ENCODE measurements at places on chromosomes 1 and 21. TPM values are rescaled to one million over a fixed set of nuclear protein-coding genes. Genes with fewer than 3 reads are reported as not detected.

The NBL1 gene
- 36.3 TPM for total RNA-seq

The CADM3 gene
- not detected for total RNA-seq

DNA sequence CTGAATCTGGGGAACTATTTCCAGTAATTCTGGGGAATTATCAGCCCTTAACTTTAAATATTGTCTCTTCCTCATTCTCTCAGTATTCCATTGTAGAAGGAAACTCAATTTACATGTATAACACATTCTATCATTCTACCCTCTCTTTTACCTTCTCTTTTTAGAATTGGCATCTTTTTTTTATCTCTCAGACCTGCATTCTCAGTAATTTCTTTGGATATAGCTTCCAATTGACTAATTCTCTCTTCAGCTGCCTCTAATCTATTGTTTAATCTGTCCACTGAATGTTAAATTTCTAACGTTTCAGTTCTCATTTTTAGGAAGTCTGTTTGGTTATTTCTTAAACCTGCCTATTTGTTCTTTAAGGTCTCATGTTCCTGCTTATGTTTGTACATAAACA lies 33.0 kb downstream of the MAB21L3 start:
- H3K4me1 ChIP-seq = no peaks in the 10 kb centered on the region
- no peak overlapping the region for H3K4me3 ChIP-seq
- H3K36me3 ChIP-seq = no peaks in the 10 kb centered on the region

DNA sequence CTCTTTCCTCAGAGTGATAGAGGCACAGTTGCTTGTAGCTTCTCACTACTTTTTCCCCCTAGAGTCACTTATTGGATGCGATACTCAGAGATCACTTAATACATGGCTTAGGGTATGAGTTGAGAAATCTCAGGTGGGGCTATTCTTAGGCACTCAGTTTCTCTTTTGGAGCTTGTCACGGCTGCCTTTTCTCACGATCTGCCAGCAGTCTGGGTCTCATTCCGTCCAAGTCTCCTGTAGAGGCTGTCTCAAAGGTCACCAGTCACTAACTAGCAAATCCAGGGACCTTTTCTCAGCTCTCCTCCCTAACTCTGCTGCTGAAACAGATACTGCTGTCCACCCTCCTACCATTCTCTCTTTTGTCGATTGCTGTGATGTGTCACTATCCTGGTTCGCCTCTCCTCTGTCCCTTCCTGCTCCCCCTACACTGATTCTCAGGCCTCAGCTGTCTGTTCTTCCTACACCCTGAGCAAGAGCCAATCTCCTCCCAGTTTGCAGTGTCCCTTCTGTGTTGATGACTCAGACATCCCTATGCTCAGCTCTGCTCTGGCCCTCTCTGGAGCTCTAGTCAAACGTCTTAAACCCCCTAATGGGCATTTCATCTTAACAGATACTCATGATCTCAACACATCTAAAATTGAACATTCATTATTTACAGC lies 12.4 kb downstream of the ATP1A2 start:
- no peaks in the 10 kb centered on the region for H3K27me3 ChIP-seq
- no peak for DNase-seq
- H3K27ac ChIP-seq = no peak overlapping the region
- no peaks in the 10 kb centered on the region for H3K36me3 ChIP-seq

DNA sequence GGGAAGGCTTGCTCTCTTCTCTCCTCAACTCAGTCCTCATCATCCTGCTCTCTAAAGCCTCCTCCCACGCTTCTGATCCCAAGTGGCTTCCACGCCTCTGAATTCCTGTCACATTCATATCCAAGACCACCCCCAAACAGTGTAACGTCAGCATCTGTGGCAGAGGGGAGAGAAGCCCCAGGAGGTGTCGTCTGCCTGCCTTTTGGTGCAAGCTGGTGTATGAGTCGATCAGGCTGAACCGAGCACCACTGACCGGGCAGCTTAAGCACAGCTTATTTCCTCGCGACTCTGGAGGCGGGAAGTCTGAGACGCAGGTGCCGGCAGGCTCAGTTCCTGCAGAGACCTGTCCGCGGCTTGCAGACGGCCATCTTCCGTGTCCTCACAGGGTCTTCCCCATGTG lies 123.8 kb upstream of the RAB4A start:
- no peak overlapping the region for H3K4me3 ChIP-seq
- no peak overlapping the region for H3K27ac ChIP-seq
- no peaks in the 10 kb centered on the region for H3K36me3 ChIP-seq
- H3K4me1 ChIP-seq = no peaks in the 10 kb centered on the region
- H3K27me3 ChIP-seq = no peaks in the 10 kb centered on the region
- no peak for DNase-seq

GRCh38 chr1:10788592-10789006 lies 7.8 kb downstream of the CASZ1 start:
- no peaks in the 10 kb centered on the region for H3K36me3 ChIP-seq
- H3K4me1 ChIP-seq = no peaks in the 10 kb centered on the region
- peaks cover 21% of the 10 kb centered on the region for H3K27me3 ChIP-seq
- no peak overlapping the region for H3K27ac ChIP-seq

GRCh38 chr1:117060441-117061317 lies 553 bp downstream of the TTF2 start:
- no peaks in the 10 kb centered on the region for H3K36me3 ChIP-seq
- peak overlapping the region; percentile 76 for H3K4me3 ChIP-seq
